ENCODE measurements at places on chromosomes 12 and 14. TPM values are rescaled to one million over a fixed set of nuclear protein-coding genes. Genes with fewer than 3 reads are reported as not detected.

The CD27 gene
- total RNA-seq: not detected

The NAA30 gene
- 34.3 TPM for total RNA-seq

GRCh38 chr12:117028254-117028653, 71.0 kb downstream of the TESC start:
- no peak overlapping the region for H3K27ac ChIP-seq
- H3K4me3 ChIP-seq: no peak overlapping the region
- H3K27me3 ChIP-seq: no peaks in the 10 kb centered on the region
- DNase-seq: no peak
- H3K4me1 ChIP-seq: no peaks in the 10 kb centered on the region

The DEPDC4 gene
- total RNA-seq: 3.2 TPM

The FRMD6 gene
- total RNA-seq: 27.6 TPM

DNA sequence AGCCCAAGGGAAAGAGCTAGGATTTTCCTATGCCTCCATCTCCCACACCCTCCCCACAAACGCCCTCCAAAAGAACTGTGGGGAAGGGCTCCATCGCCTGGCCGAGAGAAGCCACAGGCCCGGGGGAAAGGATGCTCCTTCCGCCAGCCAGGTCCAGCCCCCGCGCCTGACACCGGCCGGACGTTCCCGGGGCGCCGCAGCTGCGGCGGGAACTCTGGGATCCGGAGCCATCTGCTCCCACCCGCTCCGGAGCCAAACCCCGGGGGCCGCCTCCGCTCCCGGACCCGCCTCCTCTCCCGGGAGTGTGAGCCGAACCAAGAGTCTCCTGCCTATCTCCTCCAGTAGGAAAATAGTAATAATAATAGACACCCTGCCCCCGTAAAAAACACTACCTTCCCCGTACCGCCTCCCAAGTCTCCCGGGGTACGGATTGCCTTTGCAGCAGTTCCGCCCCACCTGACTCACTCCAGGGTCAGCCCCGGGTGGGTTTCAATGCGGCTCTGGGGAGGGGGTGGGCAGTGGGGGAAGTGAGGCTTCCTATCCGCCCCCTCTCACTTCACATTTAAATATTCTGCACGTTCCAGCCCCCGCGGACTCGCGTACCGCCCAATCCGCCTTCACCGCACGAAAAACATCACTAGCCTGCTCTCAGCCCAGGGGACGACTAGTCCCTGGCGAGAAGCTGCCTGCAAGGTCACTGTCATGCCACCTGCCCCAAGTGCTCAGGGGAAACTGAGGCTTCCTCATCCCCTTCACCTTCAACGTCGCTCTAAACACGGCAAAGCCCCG, 2.4 kb downstream of the AGAP2 start:
- peak overlapping the region; percentile 62 for H3K4me3 ChIP-seq
- peaks cover 18% of the 10 kb centered on the region for H3K27me3 ChIP-seq
- H3K4me1 ChIP-seq: peaks cover 31% of the 10 kb centered on the region
- no peaks in the 10 kb centered on the region for H3K36me3 ChIP-seq
- DNase-seq: no peak
- no peak overlapping the region for H3K27ac ChIP-seq

The FAM216A gene
- total RNA-seq: 17.5 TPM

The SP7 gene
- not detected for total RNA-seq

The STON2 gene
- 13.4 TPM for total RNA-seq

DNA sequence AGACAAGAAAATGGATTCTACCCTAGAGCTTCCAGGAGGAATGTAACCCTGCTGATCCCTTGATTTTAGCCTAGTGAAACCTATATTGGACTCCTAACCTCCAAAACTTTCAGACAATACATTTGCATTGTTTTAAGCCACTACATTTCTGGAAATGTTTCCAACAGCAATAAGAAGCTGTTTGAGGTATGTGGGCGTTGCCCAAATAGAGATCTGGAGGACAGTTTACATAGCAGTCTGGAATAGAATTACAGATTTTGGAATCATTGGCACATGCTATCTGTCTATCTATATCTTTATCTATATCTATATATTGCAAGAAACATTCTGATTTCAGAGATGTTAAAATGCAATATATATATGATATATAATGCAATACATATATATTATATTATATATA, 42.4 kb upstream of the EGLN3 start:
- no peaks in the 10 kb centered on the region for H3K4me1 ChIP-seq
- H3K36me3 ChIP-seq: no peaks in the 10 kb centered on the region
- no peak overlapping the region for H3K27ac ChIP-seq

Measured in A673 (cell line).